Globus pallidus (tissue), 1 donor: ENCODE measurements at places on chromosomes 2 and 18.

- no peak for DNase-seq
Measured at GRCh38 chr2:61241266-61241665, 79.3 kb downstream of the C2orf74 start.

- DNase-seq, result no peak
Measured at GRCh38 chr2:105418522-105418921, 19.7 kb upstream of the FHL2 start.

- no peak for DNase-seq
Measured at GRCh38 chr18:62399276-62399675, 74.2 kb downstream of the TNFRSF11A start.

DNA sequence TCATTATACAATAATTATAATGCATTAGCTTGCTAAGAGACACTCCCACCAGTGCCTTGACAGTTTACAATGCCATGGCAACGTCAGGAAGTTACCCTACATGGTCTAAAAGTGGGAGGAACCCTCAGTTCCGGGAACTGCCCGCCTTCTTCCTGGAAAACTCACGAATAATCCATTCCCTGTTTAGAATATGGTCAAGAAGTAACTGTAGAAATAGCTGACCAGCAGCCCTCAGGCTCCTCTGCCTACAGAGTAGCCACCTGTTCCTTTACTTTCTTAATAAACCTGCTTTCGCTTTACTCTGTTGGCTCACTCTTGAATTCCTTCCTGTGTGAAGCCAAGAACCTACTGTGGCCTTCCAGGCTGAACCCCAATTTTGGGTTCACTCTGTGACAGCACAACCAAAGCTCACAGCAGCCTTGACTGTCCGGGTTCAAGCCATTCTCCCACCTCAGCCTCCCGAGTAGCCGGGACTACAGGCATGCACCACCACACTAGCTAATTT, 20.0 kb upstream of the PTPN2 start:
- DNase-seq, result no peak

- no peak for DNase-seq
Measured at GRCh38 chr2:69753659-69754363, 11.9 kb downstream of the ANXA4 start.

DNA sequence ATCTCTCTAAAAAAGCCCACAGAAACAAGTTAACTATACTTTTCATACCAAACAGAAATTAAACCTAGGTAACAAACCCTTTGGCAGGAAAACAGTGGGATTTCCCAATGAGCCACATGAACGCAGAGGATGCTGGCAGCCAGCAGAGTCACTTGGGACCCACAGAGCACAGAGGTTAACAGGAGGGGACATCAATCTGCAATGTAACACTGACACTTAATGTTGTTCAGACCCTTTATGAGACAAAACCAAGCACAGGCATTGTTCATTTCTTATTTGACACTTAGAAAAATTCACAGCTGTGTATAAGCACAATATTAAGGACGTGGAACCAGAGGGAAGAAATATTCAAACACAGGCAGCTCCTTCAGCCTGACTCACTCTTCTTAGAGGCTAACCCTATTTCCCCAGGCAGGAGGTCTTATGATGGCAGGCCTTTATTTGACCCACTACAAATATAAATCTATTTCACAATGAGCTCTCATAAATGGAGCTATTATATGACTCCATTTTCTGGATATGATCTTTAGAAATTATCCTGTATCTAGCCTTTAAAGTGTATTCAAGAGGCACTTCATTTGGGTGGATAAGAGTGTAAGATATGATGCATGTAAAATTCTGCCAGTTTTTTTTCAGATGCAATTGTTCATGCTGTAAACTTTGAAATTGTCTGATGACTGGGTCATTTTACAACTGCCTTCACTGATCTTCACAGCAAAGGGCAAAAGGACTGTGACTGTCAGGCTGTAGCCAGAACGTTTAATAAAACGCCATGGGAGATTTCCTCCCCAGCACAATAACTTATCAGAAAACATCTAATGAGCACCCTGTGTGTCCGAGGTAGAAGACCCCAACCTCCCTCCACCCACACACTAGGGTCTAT, 132.8 kb upstream of the SATB2 start:
- no peak for DNase-seq

DNA sequence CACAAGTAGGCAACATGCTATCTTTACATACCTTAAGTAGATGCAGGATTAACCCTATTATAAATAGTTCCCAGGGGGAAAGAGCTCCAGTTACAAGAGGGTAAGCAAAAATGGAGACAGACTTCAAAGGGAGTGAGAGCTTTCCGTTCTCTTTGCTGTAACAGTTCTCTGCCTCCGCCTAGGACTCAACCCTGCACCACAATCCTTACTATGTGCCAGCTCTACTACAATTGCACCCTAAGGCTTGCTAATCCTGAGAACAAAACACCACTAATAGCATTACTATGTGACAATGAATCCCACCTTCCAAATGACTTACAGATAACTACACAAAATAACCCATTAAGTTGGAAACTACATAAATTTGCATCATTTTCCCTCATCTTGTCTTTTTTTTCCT, 7.7 kb downstream of the ZBTB14 start:
- DNase-seq, result no peak

DNA sequence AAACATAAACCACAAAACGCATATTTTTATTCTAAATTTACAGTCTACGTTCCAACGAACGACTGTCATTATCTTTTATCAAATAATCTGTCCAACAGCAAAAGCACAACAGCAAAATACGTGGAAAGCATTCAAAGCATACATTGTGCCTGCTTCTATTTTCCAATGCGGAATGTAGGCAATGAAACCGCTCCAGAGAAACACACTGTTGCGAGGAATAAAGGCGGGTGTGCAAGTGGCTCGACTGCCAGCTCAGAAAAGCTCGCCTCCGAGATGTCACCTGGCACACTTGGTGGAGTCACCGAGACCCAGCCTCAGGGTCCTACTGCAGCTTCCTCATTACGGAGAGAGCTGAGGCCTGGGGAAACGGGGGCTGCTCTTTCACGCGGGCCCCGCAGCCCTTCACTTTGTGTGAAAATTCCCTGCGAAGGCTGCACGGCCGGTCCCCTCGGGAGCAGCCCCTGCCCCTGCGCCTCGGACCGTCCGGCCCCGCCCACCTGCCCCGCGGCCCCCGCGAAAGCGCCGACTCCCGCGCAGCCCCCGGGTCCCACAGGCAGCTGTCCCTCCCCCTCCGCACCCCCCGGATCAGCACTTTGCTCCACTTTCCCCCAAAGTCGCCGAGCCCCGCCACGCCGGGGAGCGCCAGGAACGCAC, 752 bp downstream of the MGAT4A start:
- peak; percentile 62 for DNase-seq

GRCh38 chr2:127778447-127778846, 32.5 kb downstream of the WDR33 start:
- no peak for DNase-seq

GRCh38 chr2:156511122-156511521, 74.9 kb downstream of the GPD2 start:
- peak; percentile 10 for DNase-seq

- DNase-seq, result no peak
Measured at GRCh38 chr2:88329815-88330603, 122.5 kb downstream of the FOXI3 start.

DNA sequence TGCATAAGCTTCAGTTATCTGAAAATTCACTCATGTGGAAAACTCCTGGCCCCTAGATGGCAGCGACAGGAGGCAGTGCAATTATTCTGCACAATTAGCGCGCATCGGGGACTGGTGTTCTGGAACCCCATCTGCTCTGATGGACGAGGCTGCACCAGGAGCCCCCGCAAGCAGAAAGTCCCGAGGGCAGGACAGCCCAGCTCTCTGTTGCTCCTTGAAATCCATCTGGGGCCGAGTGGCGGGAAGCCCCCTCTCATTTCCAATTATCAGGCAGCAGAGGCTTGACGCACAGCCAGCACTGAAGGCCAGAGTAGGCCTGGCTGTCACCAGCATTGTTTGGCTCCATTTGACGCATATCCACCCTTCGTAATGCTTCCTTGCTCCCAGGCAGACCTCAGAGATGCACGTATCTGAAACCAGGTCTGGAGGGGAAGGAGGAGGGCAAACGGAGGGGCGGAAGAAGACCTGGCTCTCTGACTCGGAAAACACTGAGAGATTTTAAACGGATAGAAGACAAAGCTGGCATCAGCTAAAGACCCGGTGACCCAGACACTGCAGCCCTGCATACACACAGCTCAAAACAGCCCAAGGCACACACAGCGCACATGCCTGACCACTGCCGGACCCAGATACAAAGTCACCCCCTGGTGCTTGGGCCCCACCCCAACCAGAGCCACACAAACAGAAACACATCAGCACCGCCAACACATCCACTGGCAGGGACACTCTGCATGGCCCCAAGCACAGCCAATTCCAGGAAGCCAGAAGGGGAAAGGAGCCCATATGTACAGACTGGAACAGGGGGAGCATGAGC, 69.8 kb downstream of the TNS1 start:
- peak; percentile 43 for DNase-seq

DNA sequence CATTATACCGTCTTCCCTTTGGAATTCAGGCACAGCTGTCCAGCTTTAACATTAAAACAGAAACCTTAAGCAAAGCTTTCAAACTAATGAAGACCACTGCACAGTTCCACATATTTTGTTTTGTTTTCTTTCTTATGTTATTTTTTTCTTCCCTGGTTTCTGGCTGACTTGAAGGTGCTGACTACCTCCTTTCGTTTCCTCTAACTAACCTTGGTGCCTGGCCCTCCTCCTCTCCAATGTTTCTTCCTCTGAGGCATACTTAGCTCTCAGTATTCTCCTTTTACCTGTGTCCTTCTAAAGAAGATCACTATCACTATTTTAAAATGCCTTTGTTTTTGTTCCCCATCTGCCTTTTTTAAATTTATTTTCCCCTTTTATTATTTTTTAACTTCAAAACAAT, 433.3 kb upstream of the SPHKAP start:
- DNase-seq, result no peak

GRCh38 chr18:45517181-45517741, 98.0 kb upstream of the SLC14A2 start:
- DNase-seq, result no peak

GRCh38 chr2:63788071-63788470, 53.6 kb upstream of the UGP2 start:
- no peak for DNase-seq

GRCh38 chr2:150806336-150806735, 318.9 kb upstream of the RND3 start:
- DNase-seq, result no peak

DNA sequence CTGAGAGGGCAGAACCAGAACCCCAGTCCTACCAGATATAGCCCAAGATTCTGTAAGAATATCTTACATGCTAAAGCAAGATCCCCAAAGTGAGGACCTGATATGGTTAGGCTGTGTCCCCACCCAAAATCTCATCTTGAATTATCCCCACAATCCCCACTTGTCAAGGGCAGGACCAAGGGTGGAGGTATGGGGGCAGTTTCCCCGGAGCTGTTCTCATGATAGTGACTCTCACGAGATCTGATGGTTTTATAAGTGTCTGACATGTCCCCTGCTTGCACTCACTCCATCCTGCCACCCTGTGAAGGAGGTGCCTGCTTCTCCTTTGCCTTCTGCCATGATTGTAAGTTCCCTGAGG, 19.9 kb downstream of the TTC32 start:
- DNase-seq, result no peak

DNA sequence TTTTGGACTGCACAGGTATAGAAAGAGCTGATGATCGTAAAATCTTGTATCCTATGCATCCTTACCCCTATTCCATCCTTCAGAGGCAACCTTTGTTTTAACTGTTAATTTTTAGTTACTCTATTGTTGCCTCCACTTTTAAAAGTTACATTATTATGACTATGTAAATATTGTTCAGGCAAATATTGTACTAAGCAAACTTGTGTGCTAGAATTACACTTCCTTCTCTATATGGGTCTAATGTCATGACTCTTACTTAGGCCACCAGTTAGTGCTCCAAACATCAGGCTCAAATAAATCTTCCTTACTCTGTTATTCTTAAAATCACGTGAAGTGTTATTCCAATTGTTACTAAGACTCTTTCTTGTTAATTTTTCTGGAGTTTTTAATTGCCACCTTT, 47.4 kb upstream of the EMILIN2 start:
- DNase-seq, result no peak

DNA sequence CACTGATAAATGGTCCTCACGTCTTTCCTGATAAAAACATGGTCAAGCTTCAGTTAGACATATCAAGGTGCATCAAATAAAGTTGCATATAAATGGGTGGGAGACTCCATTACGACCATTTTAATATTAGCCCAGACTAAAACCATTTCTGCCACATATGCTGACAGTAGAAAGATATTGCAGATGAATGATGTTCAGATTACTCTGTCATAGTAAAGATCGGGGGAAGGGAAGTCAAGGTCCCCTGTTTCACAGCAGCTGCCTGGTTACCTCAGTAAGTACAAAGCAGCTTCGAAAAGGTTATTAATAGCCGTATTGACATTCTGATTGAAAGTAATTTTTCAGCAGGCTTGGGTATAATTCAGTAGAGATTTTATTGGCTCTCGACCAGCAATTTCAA, 927.7 kb upstream of the CDH2 start:
- DNase-seq, result no peak

GRCh38 chr2:37896319-37896718, 28.8 kb upstream of the RMDN2 start:
- DNase-seq, result no peak

DNA sequence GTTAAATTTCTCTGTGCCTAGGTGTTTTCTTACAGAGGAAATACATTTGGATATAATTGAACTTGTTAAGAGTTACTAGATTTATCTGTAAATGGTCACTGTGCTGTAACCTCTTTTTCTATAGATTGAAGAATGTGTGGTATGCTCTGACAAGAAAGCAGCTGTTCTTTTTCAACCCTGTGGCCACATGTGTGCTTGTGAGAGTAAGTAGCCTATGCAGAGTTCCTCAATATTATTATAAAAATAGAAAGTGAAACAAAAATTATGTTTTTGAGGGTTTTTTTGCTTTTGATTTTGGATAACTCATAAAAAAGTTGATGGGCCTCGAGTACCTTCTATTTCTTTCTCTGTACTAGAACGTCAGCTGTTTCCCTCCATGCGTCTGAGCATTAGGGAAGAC, 112.4 kb downstream of the MIB1 start:
- DNase-seq, result no peak

- DNase-seq, result no peak
Measured at GRCh38 chr2:144085016-144085415, 434.9 kb downstream of the ZEB2 start.

GRCh38 chr2:181258720-181259119, 198.5 kb upstream of the ITGA4 start:
- DNase-seq, result no peak

GRCh38 chr2:168039881-168040280, 207.5 kb downstream of the STK39 start:
- DNase-seq, result no peak

GRCh38 chr18:68861365-68861764, 63.5 kb downstream of the CCDC102B start:
- DNase-seq, result no peak

- no peak for DNase-seq
Measured at GRCh38 chr2:129891341-129892320, 87.8 kb upstream of the RAB6C start.

- peak; percentile 24 for DNase-seq
Measured at GRCh38 chr2:193963472-193964119, 1693.4 kb upstream of the SLC39A10 start.

DNA sequence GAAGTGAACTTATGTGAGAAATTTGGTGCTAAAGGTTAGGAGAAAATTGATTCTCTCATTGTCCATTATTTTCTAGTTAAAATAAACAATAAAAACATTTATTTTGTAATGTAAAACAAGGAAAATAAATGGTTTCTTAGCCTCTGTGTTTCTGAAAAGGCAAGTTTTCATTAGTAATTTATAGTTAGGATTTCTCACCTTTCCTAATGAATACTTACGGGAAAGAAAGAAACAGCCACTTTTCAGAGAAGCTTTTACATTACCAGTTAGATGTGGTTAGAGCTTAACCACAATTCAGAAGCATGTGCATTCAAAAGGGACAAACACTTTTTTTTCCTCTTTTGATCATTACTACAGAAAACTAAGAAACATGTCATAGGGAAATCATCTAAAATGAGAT, 18.8 kb downstream of the NEMP2 start:
- DNase-seq, result no peak
